ENCODE measurements at places on chromosomes 1 and 21.

DNA sequence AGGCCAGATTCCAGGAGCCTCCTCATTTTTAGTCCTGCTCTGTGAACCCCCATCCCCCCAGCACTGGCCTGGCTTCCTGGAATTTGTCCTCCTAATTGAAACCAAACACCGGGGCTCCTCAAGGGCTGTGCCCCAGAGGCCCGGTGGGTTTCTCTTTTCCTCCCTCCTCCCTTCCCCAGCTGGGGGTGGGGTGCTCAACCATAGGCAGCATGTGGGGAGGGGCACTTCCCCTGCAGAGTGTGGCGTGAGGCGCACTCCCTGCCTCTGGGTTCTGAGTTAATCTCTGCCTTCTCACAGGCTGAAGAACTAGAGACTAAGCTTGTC is 67.5 kb upstream of the ACOT11 start:
- H3K27ac ChIP-seq = no peak overlapping the region
- no peaks in the 10 kb centered on the region for H3K36me3 ChIP-seq
- peaks cover 48% of the 10 kb centered on the region for H3K4me1 ChIP-seq
- DNase-seq = no peak
- H3K27me3 ChIP-seq = 0 out of 2 replicates have a peak, but pooled peaks cover 1% of the 10 kb centered on the region
- peak overlapping the region; percentile 30 for H3K4me3 ChIP-seq

GRCh38 chr1:203828002-203828401 is 32.6 kb downstream of the ZBED6 start:
- no peaks in the 10 kb centered on the region for H3K27me3 ChIP-seq
- DNase-seq = no peak
- no peak overlapping the region for H3K27ac ChIP-seq
- no peak overlapping the region for H3K4me3 ChIP-seq

DNA sequence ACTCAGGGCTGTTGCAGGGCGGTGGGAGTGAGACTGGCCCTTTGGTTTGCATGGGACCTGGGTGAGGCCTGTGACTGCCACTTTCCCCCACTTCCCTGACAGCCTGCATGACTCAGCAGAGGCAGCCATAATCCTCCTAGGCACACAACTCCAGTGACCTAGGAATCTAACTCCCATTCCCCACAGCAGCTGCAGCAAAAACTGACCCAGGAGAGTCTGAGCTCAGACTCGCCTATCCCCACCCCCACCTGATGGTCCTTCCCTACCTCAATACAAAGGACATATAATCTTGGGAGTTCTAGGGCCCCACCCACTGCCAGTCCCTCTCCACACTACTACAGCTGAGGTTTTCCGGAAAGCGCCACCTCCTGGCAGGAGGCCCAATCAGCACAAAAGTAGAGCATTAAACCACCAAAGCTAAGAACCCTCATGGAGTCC is 26.7 kb downstream of the NDC1 start:
- H3K27ac ChIP-seq = no peak overlapping the region
- H3K36me3 ChIP-seq = peaks cover 5% of the 10 kb centered on the region
- peak; percentile 21 for DNase-seq
- H3K27me3 ChIP-seq = no peaks in the 10 kb centered on the region
- no peak overlapping the region for H3K4me3 ChIP-seq

GRCh38 chr1:233389169-233389568 is 61.6 kb downstream of the MAP3K21 start:
- no peak overlapping the region for H3K27ac ChIP-seq
- no peak overlapping the region for H3K4me3 ChIP-seq
- no peaks in the 10 kb centered on the region for H3K27me3 ChIP-seq

DNA sequence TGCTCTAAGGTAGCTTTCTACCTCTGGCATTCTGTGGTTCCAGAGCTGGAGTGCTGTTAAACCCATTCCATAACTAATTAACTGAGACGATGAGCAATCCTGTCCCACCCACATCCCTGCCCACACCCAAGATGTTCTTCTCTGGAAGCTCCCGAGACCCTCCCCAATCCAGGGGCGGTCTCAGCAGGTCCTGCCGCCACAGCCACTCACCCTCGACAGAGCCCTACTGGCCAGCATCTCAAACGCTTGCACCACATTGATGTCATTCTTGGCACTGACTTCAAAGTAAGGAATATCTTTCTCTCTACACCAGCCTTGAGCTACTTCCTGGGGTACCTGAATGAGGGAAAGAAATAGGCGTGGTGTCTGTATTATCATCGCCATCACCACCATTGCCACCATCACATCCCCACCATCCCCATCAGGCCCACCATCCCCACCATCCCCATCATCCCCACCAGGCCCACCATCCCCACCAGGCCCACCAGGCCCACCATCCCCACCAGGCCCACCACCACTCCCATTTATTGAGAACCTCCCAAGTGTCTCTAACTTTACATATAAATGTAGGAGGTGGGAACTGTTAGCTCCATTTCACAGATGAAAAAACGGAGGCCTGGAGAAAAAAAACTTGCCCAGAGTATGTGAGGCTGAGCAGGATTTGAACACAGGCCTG is 17.7 kb downstream of the RAB7B start:
- no peaks in the 10 kb centered on the region for H3K27me3 ChIP-seq
- no peak overlapping the region for H3K4me3 ChIP-seq
- peaks cover 17% of the 10 kb centered on the region for H3K4me1 ChIP-seq
- no peaks in the 10 kb centered on the region for H3K36me3 ChIP-seq
- H3K27ac ChIP-seq = no peak overlapping the region
- peak; percentile 19 for DNase-seq

- no peaks in the 10 kb centered on the region for H3K27me3 ChIP-seq
- no peaks in the 10 kb centered on the region for H3K36me3 ChIP-seq
Measured at GRCh38 chr1:118815909-118816308, 172.2 kb downstream of the TBX15 start.

GRCh38 chr1:210464519-210465039 is 135.9 kb downstream of the HHAT start:
- no peak overlapping the region for H3K4me3 ChIP-seq
- H3K36me3 ChIP-seq = no peaks in the 10 kb centered on the region
- no peak overlapping the region for H3K27ac ChIP-seq
- no peaks in the 10 kb centered on the region for H3K27me3 ChIP-seq
- H3K4me1 ChIP-seq = no peaks in the 10 kb centered on the region

- H3K36me3 ChIP-seq = no peaks in the 10 kb centered on the region
- no peaks in the 10 kb centered on the region for H3K27me3 ChIP-seq
- DNase-seq = no peak
- no peak overlapping the region for H3K4me3 ChIP-seq
- peaks cover 57% of the 10 kb centered on the region for H3K4me1 ChIP-seq
Measured at GRCh38 chr1:206713910-206714312, 29.2 kb downstream of the MAPKAPK2 start.

DNA sequence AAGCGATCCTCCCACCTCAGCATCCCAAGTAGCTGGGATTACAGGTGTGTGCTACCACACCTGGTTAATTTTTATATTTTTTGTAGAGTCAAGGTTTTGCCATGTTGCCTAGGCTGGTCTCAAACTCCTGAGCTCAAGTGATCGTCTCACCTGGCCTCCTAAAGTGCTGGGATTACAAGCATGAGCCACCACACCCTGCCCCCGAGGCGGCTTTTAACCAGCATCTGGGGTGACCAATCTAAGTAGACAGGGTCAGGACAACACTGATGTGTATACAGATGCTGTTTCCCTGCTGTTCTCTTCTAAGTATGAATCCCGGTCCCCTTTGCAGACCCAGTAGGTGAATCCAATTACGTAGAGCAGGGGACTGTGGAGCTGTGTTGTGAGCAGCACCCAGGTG is 23.9 kb downstream of the THAP3 start:
- no peak for DNase-seq
- no peaks in the 10 kb centered on the region for H3K4me1 ChIP-seq
- H3K4me3 ChIP-seq = no peak overlapping the region
- H3K27ac ChIP-seq = no peak overlapping the region
- H3K36me3 ChIP-seq = peaks cover 51% of the 10 kb centered on the region

- H3K27ac ChIP-seq = no peak overlapping the region
- no peak overlapping the region for H3K4me3 ChIP-seq
- no peak for DNase-seq
- no peaks in the 10 kb centered on the region for H3K36me3 ChIP-seq
Measured at GRCh38 chr1:217270101-217270500, 360.8 kb downstream of the GPATCH2 start.

GRCh38 chr1:221337106-221337505 is 404.8 kb downstream of the DUSP10 start:
- H3K27me3 ChIP-seq = 0 out of 3 replicates have a peak, but pooled peaks cover 2% of the 10 kb centered on the region
- no peaks in the 10 kb centered on the region for H3K36me3 ChIP-seq
- DNase-seq = no peak
- H3K4me3 ChIP-seq = no peak overlapping the region

DNA sequence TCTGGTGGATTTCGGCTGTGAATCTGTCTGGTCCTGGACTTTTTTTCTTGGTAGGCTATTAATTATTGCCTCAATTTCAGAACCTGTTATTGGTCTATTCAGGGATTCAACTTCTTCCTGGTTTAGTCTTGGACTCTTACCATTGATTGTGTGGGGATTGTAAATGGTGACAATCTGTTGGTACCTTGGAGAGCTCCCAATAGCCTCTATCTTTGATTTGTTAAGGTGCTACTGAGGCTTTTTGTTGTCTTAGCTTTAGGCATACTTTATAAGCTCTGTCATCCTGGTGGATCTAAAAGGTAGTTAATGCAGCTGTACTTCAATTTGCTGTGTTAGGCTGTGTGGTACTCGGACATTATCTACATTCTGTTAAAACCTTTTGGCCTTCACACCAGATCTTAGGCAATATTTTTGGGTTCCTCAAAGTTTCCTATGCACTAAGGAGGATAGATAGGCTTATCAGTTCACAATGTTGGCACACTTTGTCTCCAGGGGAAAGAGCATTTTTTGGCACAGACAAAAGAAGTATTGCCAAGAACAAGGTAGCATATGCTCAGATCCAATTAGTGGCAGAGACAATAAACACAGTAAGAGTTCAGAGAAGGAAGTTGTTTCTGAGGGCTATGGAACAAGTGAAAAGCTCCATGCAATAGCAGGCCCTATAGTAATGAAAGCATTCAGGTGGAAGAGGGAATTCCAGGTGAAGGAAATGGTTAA is 230.4 kb downstream of the PDE4B start:
- H3K27ac ChIP-seq = no peak overlapping the region
- H3K4me3 ChIP-seq = no peak overlapping the region
- no peak for DNase-seq
- no peaks in the 10 kb centered on the region for H3K36me3 ChIP-seq

DNA sequence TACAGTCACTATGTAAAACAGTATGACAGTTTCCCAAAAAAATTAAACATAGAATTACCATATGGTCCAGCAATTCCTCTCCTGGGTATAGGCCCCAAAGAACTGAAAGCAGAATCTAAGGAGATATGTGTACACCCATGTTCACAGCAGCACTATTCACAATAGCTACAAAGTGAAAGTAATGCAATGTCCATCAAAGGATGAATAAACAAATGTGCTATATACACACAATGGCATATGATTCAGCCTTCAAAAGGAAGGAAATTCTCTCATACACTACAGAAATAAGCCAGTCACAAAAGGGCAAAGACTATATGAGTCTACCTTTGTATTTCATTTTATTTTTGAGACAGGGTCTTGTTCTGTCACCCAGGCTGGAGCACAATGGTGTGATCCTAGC is 120.4 kb downstream of the TOMM20 start:
- H3K36me3 ChIP-seq = no peaks in the 10 kb centered on the region
- no peak overlapping the region for H3K27ac ChIP-seq

GRCh38 chr1:15153184-15153841 is at the start of gene TMEM51:
Gene TMEM51 (plus strand): TSS chr1:15153747. CDS start chr1:15215088, 61,341 bp downstream.
- DNase-seq = peak; percentile 60
- H3K27me3 ChIP-seq = no peaks in the 10 kb centered on the region
- H3K4me3 ChIP-seq = peak within 1 kb of the TSS; percentile 69
- H3K4me1 ChIP-seq = peaks cover 81% of the 10 kb centered on the region

DNA sequence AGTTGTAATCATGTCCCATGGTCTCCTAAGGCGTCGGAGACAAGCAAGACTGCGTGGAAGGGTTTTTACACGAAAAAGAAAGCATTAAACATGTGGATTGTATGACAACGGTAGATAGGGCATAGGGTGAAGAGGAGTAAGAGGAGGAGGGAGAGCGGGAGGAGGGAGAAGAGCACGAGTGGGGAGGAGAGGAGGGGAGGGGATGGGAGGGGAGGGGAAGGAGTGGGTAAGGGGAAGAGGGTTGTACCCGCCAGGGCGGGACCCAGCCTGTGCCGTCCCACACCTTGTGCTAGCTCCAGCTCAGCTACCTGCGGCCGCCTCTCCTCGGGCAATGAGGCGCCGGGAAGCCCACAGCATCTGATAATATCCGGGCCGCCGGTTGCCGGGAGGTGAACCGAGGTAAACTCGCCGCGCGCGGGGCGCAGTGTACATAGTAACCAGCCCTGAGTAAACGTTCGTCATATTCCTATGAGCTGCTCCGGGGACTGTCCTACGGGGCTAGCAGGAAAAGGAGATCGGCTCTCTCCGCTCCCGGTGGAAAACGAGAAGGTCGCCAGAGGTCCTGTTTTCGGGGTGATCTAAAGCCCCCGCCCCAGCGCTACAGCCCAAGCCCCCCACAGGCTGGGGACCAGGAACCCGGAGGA is 449 bp upstream of the RCAN3 start:
- H3K27ac ChIP-seq = peak overlapping the region; percentile 93
- no peaks in the 10 kb centered on the region for H3K36me3 ChIP-seq
- peak; percentile 78 for DNase-seq
- H3K4me1 ChIP-seq = peaks cover 44% of the 10 kb centered on the region

GRCh38 chr1:57796616-57797015 is 372.8 kb upstream of the DAB1 start:
- H3K4me3 ChIP-seq = no peak overlapping the region
- H3K27ac ChIP-seq = no peak overlapping the region
- H3K27me3 ChIP-seq = no peaks in the 10 kb centered on the region

- no peak for DNase-seq
- no peak overlapping the region for H3K27ac ChIP-seq
- no peaks in the 10 kb centered on the region for H3K4me1 ChIP-seq
Measured at GRCh38 chr1:160657250-160657781, 10.5 kb upstream of the SLAMF1 start.

- H3K27me3 ChIP-seq = peaks cover 12% of the 10 kb centered on the region
- H3K4me1 ChIP-seq = no peaks in the 10 kb centered on the region
- no peak overlapping the region for H3K4me3 ChIP-seq
- no peak for DNase-seq
- H3K27ac ChIP-seq = no peak overlapping the region
Measured at GRCh38 chr1:201350884-201351283, 26.6 kb downstream of the TNNT2 start.

- H3K4me1 ChIP-seq = no peaks in the 10 kb centered on the region
- H3K27ac ChIP-seq = no peak overlapping the region
- H3K36me3 ChIP-seq = peaks cover 22% of the 10 kb centered on the region
- peak; percentile 50 for DNase-seq
Measured at GRCh38 chr1:31335007-31335406, 37.9 kb downstream of the FABP3 start.

GRCh38 chr1:8218351-8219092 is 99.4 kb upstream of the SLC45A1 start:
- H3K27ac ChIP-seq = no peak overlapping the region
- H3K4me3 ChIP-seq = no peak overlapping the region
- DNase-seq = no peak
- H3K4me1 ChIP-seq = peaks cover 36% of the 10 kb centered on the region
